ENCODE measurements at places on chromosomes 1 and 21. TPM values are rescaled to one million over a fixed set of nuclear protein-coding genes. Genes with fewer than 3 reads are reported as not detected.

C1orf141 gene
- not detected for total RNA-seq

ANGPTL7 gene
- total RNA-seq: 0.39 TPM

RAP1GAP gene
- total RNA-seq: 10.5 TPM

KLHL17 gene
- 5.7 TPM for total RNA-seq

LGALS8 gene
- total RNA-seq: 57.8 TPM

OR2T11 gene
- not detected for total RNA-seq

RHBG gene
- total RNA-seq: not detected

DNA sequence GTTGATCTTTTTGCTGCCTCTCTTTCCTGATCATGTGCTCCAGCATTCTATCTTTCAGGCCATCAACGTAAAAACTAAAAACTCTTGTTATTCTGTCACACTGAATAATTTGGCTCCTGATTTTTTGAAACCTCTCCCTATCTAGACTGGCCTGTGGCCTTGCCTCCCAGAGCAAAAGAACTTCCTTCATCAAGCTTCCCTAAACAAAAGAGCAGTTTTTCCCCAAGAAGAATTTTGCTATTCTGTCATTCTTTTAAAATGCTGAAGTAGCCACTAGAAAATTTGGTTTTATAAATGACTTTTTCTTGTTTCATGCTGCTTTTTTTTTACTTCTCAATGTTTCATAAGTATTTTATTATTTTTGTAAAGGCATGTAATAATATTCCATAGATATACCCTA, 37.1 kb upstream of the CR2 start:
- DNase-seq: no peak

- DNase-seq: no peak
These were observed 79.6 kb downstream of the UBR4 start for GRCh38 chr1:19130468-19130867.

DNA sequence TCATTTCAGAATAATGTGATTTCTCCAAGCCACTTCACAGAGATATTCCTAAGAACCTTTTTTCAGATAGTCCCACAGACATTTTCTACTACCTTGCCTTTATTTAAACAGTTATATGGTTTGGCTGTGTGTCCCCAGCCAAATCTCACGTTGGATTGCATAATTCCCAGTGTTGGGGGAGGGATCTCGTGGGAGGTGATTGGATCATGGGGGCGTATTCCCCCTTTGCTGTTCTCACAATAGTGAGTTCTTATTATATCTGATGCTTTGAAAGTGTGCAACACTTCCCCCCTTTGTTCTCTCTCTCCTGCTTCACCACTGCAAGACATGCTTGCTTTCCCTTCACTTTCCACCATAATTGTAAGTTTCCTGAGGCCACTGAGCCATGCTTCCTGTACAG, 93.6 kb upstream of the ZNF678 start:
- no peak for DNase-seq

- no peak for DNase-seq
These were observed 19.5 kb downstream of the NUAK2 start for GRCh38 chr1:205301842-205302588.

GRCh38 chr1:178037510-178038253, 56.2 kb upstream of the RASAL2 start:
- peak; percentile 92 for DNase-seq

DNA sequence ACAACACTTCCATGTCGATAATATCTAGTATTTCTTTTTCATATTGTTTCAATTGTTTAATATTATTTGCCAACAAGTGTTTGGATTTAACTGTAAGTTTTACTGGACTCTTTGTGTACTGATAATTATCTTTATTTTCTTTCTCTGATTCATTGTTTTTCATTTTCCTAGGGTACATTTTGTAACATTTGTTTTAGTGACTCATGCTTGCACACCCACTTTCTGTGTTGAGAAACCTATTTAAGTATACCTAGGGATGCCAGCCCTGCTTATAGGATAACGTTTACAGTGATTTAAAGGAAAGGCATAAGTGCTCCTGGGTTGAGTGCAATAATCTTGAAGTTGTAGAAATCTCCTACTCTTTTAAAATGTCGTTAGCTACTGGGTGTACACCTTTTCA, 1386.0 kb upstream of the ADGRL4 start:
- no peak for DNase-seq

GRCh38 chr1:217482356-217483102, 148.4 kb downstream of the GPATCH2 start:
- no peak for DNase-seq

GRCh38 chr1:81634294-81634693, 166.4 kb upstream of the ADGRL2 start:
- no peak for DNase-seq

Data from left cardiac atrium (tissue), 4 donors.